ENCODE measurements at places on chromosomes 11 and 22.

DNA sequence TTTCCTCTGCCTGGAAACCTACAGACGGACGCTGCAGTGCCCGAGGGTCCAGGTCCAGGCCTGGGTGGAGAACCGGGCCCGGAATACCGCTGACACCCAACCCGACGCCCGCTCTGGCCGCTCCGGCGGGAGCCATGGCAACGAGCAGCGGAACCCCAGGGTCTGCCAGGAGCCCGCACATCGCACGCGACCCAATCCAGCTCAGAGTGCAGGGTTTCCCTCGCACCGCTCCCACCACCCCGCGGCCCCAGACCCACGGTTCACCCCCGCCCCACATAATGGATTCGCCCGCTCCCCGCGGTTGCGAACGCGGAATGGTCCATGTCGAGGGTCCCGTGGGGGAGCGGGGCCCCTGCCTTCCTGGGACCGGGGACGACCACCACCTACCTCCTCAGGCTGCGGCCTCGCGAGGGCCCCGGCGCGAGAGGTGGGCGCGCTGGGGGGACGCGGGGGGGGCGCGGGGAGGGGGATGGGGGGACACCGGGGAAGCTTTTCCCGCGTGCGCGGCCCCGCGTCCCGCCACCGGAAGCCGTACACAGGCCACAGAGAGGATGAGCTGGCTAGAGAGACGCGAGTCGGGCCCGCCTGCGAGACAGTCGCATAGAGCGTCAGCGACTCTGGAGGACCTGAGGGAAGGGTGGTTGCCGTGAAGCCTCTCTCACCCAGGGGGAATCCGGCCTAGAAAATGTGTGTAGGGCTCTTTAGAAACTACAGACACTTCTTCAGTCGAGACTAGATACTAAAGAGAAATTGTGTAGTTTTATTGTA is at the start of gene SSRP1:
SSRP1 (minus strand) TSS at position 550 of the 768 bp plus-strand sequence. CDS start 771 bp downstream, outside the sequence.
- DNase-seq, result peak; percentile 90

DNA sequence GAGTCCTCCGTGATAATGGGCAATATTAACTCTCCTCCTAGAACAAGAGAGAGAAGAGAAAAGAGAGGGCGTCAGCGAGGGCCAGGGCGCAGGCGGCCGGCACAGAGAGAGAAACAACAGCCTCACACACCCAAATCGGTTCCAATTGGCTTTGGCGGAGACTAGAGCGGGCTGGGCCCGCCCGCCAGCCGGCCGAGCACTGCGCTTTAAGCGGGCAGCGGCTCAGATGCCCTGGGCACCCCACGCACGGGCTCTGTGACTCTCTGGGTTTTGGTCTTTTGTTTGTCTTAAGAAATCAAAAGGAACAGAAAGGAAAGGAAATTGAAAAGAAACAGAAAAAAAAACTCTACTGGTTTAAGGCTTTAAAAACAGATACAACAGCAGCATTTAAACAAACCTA is 17.0 kb downstream of the SLC22A12 start:
- no peak for DNase-seq

- peak; percentile 57 for DNase-seq
Observed at GRCh38 chr11:118572981-118573550, 857 bp downstream of the ARCN1 start.

GRCh38 chr11:115718945-115719344 is 214.7 kb upstream of the CADM1 start:
- DNase-seq, result no peak

- no peak for DNase-seq
Observed at GRCh38 chr11:17401841-17402240, 13.4 kb upstream of the KCNJ11 start.

- no peak for DNase-seq
Observed at GRCh38 chr11:22491555-22492225, 133.9 kb downstream of the FANCF start.

DNA sequence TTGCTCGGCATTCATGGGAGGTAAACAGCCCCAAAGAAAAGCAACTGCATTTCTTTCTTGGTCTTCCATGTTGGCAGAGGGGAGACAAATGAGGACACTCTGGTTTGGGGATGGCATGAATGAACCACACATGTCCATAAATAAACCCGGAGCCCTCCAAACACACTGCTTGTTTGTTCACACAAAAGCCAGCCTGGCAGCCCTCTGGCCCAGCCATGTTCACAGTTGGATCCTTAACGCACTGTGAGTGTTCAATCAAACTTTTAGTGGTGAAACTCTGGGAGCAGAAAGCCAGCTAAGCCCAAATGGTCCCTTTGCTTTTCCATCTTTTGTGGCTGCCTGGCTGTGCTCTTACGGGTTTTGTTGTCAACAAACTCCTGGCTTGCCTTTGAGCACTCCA is 336.8 kb downstream of the CADM1 start:
- DNase-seq, result no peak
